Uterus (tissue), 4 donors: ENCODE measurements at places on chromosomes 2 and 18. TPM values are rescaled to one million over a fixed set of nuclear protein-coding genes. Genes with fewer than 3 reads are reported as not detected.
A peak's percentile ranks its signal among the peaks of the same experiment; 100 is the strongest.

DNA sequence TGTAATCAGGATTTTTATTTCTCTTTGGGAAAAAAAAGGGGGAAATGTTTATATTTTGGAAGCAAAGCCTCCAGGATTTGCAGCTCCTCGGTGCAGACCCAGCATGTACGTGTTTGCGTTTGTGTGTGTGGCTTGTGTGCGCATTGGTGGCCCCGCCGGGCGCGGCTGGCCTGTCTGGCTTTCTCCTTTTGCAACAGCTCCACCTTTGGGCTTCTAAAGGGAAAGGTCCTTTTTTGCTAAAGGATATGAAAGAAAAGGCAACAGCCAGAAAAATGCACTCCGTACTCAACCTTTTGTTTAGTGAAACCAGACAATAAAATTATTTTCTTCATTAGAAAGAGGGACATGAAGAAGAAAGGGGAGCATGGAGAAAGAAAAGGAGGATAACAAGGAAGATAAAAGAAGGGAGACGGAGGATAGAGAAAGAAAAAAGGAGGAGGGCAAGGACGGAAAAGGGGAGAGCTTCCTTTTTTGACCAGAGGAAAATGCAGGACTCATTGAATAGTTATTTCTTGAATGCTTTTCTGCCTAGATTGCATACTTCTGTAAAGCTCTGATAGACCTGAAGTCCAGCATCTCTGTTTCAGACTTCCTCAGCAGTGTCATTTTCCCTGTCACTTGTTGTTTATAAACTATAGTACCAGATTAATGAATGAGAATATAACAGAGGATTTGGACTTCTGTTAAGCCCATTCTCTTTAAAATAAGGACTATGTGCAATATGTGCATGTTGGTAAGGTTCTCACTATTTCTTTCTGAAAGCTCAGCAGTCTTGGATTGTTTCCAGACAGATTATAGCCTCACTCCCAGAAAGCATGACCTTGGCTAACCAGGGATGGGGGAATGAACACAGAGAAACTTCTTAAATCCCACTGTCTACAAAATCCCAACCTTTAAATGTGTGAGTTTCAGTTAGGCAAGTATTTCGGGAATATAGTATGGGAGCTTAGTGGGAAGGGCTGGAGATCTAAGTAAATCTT, 563.1 kb upstream of the PIK3C3 start:
- H3K36me3 ChIP-seq, result no peaks in the 10 kb centered on the region
- H3K4me3 ChIP-seq, result no peak overlapping the region
- H3K27me3 ChIP-seq, result no peaks in the 10 kb centered on the region
- DNase-seq, result no peak
- no peaks in the 10 kb centered on the region for H3K4me1 ChIP-seq

CTDP1 gene
- total RNA-seq, result 19.3 TPM

- H3K27me3 ChIP-seq, result no peaks in the 10 kb centered on the region
- DNase-seq, result peak; percentile 17
- no peaks in the 10 kb centered on the region for H3K4me1 ChIP-seq
- H3K36me3 ChIP-seq, result no peaks in the 10 kb centered on the region
- peak overlapping the region; percentile 39 for H3K27ac ChIP-seq
Observed at GRCh38 chr18:62187543-62188510, 772 bp downstream of the RELCH start.

ALLC gene
- not detected for total RNA-seq

GRCh38 chr2:23567161-23567756, 182.3 kb downstream of the KLHL29 start:
- no peak for DNase-seq
- H3K4me3 ChIP-seq, result no peak overlapping the region
- no peaks in the 10 kb centered on the region for H3K4me1 ChIP-seq
- no peaks in the 10 kb centered on the region for H3K36me3 ChIP-seq

DNA sequence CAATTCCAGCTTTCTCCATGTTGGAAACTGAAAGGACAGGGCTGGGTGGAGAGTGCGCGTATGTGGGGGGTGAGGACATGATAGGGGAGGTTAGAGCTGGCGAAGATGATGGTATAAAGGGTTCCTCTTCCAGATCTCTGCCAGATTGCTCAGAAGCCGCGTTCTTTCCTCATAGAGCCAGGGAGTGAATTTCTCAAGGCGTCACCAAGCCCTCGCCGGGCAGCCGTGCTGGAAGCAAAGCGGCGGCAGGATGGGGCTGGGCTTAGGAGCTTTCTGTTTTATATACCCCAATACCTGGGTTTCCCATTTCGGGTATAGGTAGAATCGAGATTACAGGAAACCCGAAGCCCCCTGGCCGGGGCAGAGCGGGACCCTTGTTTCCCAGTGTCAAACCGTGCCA, 43.8 kb downstream of the DDX18 start:
- no peaks in the 10 kb centered on the region for H3K36me3 ChIP-seq
- H3K27me3 ChIP-seq, result no peaks in the 10 kb centered on the region
- H3K4me3 ChIP-seq, result no peak overlapping the region

RND3 gene
- total RNA-seq, result 12.6 TPM

PAIP2B gene
- total RNA-seq, result 3.6 TPM

ZNF396 gene
- total RNA-seq, result 3.9 TPM

- no peak overlapping the region for H3K4me3 ChIP-seq
- H3K27ac ChIP-seq, result no peak overlapping the region
- DNase-seq, result no peak
- H3K27me3 ChIP-seq, result no peaks in the 10 kb centered on the region
Observed at GRCh38 chr2:240635121-240635997, 10.1 kb downstream of the GPR35 start.

DNA sequence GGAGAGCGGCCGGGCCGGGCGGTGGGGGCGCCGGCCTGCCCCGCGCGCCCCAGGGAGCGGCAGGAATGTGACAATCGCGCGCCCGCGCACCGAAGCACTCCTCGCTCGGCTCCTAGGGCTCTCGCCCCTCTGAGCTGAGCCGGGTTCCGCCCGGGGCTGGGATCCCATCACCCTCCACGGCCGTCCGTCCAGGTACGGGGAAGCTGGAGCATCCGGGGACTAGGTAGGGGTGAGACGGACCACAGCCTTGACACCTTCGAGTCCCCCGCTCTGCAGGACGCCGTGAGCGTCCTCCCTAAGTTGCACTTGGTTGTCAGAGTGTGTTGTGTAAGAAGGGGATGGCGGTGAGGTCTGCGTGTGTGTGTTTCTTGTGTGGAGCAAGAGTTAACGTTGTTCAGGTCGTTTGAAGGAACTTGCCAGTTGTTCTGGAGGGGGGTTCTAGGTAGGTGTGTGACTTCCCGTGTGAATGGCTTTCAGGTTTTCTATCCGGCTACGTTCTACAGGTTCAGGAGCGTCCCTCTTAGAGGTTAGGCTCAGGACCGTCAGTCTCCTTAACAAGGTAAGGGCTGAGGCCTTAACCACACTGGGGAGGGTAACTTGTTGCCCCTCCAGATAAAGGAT, 393 bp downstream of the IL1R1 start:
- no peaks in the 10 kb centered on the region for H3K36me3 ChIP-seq
- no peaks in the 10 kb centered on the region for H3K27me3 ChIP-seq
- peak overlapping the region; percentile 75 for H3K27ac ChIP-seq
- peak overlapping the region; percentile 71 for H3K4me3 ChIP-seq

STPG4 gene
- total RNA-seq, result 1.0 TPM
